ENCODE measurements at places on chromosomes 16 and 17.

DNA sequence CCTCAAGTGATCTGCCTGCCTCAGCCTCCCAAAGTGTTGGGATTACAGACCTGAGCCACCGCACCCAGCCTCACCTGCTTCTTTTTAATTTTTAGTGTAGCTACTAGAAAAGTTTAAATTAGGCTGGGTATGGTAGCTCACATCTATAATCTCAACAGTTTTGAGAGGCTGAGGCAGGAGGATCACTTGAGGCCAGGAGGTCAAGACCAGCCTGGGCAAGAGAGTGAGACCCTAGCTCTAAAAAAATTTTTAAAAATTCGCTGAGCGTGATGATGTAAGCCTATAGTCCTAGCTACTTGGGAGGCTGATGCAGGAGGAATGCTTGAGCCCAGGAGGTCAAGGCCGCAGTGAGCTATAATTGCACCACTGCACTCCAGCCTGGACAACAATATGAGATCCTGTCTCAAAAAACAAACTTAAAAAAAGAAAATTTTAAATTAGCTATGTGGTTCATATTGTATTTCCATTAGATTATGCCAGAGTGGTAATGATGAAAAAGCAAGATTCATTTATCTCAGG, 34.9 kb downstream of the TXNDC11 start:
- no peak for DNase-seq

DNA sequence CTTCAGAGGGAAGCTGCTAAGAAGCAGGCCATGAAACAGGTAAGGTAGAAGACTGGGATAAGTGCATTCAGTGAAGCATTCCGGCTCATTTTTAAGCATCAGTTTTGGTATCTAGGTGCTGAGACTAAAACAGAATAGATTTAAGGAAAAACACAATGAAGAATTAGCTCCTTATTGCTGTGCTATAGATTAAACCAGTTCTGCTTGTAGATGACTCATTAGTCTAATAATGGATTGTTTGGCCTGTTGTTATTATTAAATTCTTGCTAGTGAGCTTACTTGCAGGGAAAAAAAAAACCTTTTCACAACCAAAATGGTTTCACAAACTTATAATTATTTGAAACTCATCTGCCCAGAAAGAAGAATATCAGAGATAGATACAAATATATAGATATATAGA, 55.9 kb downstream of the NSRP1 start:
- DNase-seq, result no peak

DNA sequence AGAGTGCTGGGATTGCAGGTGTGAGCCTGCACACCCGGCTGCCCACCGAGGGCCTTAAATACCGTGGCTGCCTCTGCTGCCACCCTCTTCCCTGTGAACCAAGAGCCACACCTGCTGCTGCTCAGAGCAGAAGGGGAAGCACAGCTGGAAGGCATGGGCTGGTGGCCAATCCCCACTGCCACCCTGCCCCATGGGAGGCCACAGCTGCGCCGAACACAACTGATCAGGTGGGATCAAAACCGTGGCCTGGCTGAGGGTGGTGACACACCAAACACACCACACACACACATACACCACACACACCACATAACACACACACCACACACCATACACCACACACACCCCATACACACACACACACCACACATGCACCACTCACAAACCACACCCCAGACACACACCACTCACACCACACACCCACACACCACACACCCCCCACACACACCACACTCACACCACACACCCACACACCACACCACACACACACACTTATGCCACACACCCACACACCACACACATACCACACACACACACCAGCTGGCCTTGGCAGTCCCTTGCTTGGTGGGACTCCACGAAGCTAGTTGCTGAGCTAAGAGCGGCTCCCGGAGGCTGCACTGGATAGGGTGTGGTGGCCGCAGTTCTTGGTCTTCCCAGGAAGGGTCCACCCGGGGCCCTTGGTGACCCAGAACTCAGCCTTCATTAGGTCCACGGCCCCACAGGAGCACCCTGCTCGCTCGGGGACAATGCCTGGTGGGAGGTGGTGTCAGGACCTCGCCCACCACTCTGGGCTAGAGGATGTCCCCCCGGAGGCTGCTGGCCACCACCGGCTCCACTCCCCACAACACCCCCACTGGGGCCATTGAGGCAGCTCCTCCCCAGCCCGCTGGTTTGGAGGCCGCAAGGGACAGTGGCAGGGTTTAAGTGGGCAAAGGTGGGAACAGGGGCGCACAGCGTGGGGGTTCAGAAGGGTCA, 14.9 kb downstream of the CEP131 start:
- DNase-seq, result peak; percentile 74

GRCh38 chr16:63301349-63301748, 1265.1 kb upstream of the CDH8 start:
- no peak for DNase-seq

DNA sequence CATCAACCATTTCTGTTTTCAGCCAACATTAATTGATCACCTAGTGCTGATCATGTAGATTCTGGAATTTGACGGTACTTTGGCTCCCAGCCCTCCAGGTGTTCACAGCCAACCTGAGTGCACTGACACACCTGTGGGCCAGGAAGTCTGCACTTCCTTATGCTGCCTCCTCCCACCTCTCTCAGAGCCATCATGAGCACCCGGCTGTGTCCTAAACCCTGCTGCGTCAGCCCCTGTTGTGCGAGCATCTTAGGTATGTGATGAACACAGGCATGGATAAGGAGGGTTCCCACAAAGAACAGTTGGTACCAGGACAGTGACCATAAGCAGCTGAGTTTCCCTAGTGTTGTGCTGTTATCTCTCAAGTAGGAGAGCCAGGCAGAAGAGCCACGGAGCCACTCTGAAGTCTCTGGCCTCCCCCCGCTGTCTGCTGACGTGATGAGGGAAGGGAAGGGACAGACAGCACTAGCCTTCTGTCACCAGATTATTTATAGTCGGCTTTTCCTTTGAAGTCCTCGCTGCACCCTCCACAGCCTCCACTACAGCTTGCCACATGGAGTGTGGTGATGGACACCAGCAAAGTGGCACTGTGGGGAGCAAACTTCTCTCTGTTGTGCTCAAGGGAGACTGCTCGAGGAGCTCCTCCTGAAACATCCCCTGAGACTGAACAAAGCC, 162.8 kb upstream of the ANKFN1 start:
- DNase-seq, result no peak

GRCh38 chr17:9666461-9667050, 21.2 kb downstream of the USP43 start:
- no peak for DNase-seq

DNA sequence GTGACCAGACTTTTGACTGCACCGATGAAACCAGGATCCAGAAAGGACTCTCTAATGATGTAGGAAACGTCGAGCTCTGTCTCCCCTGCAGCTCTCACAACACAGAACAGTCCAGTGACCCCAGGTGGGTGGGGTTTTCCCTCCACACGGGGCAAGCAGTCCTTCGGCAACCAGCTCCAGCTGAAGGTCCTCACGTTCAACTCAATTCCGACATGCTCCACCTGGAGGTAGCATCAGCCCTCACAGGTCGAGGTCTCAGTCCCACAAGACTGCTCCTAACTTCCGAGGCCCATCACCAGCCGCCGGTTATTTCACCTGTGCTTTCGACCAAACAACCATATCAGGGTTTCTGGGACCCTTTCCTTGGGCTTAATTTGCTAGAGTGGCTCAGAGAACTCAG, 28.2 kb downstream of the ITGAE start:
- DNase-seq, result no peak

DNA sequence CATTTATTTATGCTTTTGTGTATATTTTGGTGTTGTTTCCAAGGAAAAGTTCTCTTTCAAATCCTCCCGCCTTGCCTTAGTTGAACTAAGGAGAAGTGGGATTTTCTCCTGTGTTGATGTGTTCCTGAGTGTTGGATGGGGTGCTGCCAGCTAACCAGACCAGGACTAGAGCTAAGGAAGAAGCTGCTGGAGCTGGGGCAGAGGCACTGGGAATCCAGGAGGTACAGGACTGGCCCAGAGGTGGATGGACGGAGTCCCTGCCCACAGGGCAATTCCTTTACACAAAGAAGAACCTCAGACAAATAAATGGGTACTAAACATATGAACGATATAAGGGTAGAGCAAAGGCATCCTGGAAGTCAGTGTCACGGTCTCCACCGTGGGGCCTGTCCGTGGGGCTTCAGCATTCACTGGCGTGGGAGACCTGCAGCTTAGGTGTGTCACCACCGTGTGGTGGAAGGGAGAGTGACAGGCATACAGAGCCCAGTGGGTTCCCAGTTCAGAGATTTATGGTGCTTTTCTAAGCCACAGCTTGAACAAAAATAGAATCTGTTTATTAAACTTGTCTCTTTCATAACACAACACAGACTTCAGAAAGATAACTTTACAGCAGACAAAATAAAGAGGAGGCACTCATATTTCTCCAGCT, 270.7 kb downstream of the NTN1 start:
- no peak for DNase-seq

DNA sequence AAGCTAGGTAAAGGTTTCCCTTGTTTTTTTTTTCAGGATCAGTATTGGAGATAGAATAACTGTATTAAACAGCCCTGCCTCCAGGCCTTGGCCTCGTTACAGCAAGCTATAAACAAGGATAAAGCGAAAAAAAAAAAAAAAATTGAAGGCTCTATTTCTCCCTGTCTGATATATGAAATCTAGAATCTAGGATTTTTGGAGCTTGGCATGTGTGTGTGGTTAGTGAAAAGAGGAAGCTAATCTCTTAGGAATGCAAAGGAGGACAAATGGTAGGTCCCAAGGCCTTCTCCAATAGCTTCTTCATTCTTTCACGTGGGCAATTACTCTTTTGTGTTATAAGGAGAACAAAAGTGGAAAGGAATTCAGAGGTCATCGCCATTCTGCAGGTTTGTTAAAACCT, 470.3 kb downstream of the TMEM114 start:
- DNase-seq, result no peak

- no peak for DNase-seq
Observed at GRCh38 chr17:83178533-83179304, 99.3 kb downstream of the METRNL start.

- DNase-seq, result peak; percentile 87
Observed at GRCh38 chr17:81428948-81429774, 33.9 kb downstream of the BAHCC1 start.

DNA sequence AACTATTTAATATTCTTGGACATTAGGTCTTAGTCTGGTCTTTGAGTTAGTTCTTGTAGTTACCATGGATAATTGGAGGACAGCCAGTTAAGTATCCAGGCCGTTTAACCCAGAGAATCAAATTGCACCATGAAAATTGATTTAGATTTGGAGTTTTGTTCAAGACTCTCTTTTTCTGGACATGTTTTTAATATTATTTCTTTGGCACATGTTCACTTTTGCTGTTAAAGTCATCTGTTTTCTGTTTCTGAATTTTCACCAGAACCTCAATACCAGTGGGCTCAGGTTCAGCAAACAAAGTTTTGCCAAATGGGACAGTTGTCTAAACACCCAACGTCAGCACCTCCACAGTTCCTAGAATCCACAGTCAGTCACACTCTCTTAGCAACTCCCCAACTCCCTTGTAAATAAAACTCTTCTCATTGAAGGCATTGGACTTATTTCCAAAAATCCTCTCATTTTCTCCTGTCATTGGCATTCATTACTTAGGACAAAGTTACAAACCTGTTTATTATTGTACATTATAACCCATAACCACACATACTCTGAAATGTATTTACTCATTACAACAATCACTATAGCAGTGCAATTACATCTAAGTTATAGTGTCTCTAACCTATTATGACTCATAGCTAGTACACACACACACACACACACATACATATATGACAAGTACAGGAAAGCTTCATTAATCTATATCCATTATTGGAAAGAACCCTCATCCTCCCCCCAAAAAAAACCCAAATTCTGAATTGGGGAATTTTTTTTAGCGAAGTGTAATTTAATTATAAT, 33.5 kb upstream of the DNAH9 start:
- no peak for DNase-seq

GRCh38 chr16:31400191-31400590, 7.1 kb downstream of the ITGAD start:
- DNase-seq, result no peak

- no peak for DNase-seq
Observed at GRCh38 chr17:7477392-7478275, 1.8 kb downstream of the ZBTB4 start.

DNA sequence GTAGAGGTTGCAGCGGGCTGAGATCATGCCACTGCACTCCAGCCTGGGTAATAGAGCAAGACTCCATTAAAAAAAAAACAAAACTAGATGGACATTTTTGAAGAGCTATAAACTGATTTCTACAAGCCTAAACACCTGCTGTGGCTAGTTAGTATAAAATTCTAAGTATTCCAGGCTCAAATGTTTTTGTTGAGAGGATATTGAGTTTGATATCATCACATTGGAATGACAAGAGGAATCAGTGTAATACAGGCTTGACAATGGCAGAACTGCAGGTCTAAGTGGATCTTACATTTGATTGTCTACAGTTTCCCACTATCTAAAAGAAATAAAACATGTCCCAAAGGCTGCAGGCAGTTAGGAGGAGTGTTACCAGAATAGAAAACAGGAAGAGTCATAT, 23.9 kb upstream of the DLX3 start:
- DNase-seq, result no peak

- DNase-seq, result no peak
Observed at GRCh38 chr16:31186176-31186575, 6.2 kb downstream of the FUS start.

All from NCI-H2171 treated with DMSO at 0.1 percent for 48 hours (cell line).